ENCODE measurements at places on chromosomes 3 and 15.

- no peak for DNase-seq
These were observed 197.7 kb downstream of the FNDC3B start for GRCh38 chr3:172236771-172237742.

DNA sequence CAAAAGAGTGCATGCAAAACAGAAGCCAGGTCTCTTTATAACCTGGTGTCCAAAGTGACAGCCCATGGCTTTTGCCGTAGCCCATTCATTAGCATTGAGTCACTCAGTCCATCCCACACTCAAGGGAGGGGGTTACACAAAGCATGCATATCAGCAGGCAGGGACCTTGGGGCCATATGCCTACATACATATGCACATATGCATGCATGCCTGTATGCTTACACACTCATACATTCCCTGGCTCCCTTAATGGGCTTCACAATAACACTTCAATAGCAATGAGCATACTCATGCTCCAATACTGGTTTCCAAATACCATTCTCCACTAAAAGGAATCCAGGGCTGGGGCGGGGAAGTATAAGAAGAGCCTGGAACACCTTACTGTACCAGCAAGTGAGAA lies 22.0 kb downstream of the TRPM1 start:
- no peak for DNase-seq

DNA sequence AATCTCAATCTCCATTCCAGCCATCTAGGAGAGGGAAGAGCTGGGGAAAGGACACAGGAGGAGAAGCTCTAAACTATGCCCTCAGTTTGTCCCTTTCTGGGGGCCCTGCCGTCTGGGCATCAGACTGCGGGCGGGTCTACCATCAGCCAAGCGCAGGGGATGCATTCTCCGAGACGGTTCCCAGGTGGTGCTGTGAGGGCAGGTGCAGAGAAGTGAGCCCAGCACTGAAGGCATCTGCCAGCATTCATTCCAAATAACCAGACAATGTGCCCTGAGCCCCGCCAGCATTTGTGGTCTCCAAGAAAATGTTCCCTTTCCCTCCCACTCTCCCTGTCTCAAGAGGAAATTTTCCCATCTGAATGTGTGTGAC lies 265.7 kb downstream of the XXYLT1 start:
- no peak for DNase-seq

GRCh38 chr3:139578783-139579182 lies 39.2 kb upstream of the RBP1 start:
- DNase-seq, result no peak

DNA sequence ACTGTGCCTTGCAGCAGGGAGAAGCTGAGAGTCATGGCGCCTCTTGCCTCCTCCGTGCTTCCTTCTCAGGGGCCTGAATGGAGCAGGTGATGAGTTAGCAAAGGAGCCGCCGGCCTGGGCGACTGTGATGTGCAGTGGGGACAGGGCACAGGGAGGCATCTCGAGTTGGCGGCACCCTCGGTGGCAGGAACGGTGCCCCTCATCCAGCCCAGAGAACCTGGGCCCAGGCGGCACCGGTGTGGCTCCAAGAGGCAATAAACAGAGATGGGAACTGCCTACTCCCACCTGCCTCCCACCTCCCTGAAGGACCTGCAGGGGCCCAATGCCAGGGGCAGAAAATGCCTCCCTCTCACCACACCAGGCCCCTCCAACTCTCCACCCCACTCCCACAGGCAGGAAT lies 6.2 kb downstream of the SLC41A3 start:
- DNase-seq, result no peak

GRCh38 chr3:120850381-120851295 lies 57.4 kb upstream of the STXBP5L start:
- DNase-seq, result no peak

- DNase-seq, result no peak
These were observed 604.0 kb downstream of the PYDC2 start for GRCh38 chr3:192064959-192065358.

DNA sequence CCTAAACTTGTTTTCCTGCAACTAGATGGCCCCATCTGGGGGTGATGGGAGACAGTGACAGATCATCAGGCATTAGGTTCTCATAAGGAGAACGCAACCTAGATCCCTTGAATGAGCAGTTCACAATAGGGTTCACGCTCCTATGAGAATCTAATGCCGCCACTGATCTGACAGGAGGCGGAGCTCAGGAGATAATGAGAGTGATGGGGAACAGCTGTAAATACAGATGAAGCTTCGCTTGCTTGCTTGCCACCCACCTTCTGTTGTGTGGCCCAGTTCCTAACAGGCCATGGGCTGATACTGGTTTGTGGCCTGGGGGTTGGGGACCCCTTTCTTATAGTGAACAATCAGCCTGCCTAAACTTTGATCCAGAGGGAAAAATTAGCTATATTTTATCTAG lies 15.2 kb upstream of the C3orf49 start:
- DNase-seq, result no peak

GRCh38 chr3:64056606-64057180 lies 33.4 kb upstream of the PSMD6 start:
- no peak for DNase-seq

DNA sequence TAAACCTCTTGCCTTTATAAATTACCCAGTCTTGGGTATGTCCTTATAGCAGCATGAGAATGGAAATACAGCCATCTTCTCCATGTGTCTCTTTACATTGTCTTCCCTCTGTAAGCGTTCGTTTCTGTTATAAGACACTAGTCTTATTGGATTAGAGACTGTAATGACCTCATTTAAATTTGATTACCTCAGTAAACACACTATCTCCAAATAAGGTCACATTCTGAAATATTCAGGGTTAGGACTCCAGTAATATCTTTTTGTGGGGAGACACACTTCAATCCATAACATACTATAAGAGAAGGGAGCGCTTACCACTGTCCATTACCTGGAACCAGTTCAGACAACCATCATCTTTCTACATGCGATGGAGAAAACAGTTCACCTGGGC lies 34.3 kb upstream of the CD47 start:
- DNase-seq, result no peak

- DNase-seq, result no peak
These were observed 33.3 kb downstream of the PLD1 start for GRCh38 chr3:171776839-171777583.

DNA sequence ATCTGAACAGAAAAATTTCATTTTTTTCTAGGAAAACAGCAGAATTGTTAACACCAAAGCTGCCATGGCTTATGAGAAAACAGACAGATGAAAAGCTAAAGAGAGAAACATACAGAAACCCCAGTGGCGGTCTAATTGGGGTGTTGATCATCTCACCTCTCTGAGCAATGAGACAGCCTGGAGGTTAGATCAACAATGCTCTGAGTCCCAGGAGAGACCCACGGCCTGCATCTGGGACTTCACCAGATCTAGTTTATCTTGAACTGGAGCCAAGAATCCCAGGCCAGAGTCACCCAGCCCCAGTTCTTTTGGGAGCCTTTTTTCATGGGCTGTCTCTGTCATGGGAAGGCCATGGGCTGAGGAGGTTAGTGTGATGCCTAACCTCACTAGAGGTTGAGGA lies 3.5 kb upstream of the GALNT15 start:
- no peak for DNase-seq

- no peak for DNase-seq
These were observed 116.7 kb downstream of the DLG1 start for GRCh38 chr3:197181741-197182140.

DNA sequence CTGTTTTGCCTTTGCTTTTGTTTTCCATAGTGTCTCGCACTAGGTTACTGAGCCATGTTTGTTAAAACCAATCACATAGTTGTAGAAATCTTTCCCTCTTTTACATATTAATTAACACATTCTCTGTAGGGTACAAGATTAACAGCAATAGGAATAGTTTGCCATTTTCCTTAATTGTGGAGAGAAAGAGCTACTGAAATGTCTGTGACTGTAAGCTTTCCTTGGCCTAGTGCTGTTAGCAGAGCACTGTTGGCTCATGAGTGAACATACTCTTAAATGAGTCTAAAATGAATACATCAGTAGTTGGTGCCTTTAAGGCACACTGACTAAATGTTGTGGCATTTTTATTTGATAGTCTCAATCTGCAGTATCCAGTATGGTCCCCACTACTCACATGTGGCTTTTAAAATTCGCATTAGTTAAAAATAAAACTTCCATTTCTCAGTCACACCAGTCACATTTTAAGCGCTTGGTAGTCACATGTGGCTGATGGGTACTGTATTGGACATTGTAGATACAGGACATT lies 28.2 kb downstream of the CHD2 start:
- DNase-seq, result no peak

DNA sequence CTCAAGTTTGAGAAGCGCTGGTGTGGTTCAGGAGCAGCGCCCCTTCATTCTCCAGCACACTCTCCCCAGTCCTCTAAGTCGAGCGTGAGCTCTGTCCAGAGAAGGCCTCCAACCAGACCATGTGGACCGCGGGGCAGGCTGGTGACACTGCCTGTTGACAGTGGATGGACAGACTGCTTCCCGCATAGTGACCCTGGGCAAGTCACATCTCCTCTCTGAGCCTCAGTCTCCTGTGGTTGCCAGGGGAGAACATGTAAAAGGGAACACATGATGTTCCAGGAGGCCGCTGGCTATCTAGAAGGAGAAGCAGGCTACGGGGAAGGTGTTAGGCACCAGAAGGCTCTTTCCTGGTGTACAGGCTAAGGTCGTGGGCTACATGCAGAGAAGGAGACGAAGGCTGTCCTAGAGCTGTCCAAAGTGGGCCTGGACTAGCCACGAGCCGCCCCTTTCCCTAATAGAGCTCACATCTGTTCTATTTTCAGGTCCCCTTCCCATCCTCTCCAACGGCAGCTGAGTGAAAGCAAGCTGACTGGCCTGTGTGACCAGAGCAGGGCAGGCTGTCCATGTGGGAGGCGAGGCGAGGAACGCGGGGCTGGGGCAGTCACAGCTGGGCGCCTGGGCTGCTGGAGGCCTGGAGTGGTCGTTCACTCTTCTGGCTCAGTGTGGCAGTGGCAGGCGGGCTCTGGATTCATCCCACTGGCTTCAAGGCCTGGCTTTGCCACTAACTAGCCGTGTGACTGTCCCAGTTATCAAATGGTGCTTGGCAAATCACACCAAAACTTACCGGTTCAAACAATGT lies 11.1 kb downstream of the ISG20 start:
- no peak for DNase-seq

DNA sequence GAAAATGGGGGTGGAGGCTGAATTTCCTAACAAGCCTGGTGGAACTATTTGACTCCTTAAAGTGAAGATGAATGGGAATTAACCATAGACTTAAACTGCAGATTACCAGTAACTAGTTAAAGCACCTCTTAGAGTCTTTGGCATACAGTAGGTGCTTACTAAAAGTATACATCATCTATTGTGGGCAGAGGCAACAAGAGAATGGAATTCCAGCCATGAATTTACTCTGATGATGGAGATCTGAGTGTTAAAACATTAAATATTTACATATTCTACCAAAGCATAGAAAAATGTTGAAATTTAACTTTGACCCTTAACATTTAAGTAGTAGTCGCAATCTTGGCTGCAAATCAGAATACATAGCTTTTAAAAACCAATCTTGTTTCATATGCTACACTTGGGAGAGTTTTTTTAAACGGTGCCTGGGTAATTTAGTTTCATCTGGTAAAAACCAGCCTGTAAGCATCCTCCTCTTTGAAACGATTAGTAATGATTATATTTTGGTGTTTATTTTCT lies 5.2 kb downstream of the UBA5 start:
- DNase-seq, result no peak

- DNase-seq, result no peak
These were observed 101.9 kb downstream of the SOX14 start for GRCh38 chr3:137866001-137866400.

DNA sequence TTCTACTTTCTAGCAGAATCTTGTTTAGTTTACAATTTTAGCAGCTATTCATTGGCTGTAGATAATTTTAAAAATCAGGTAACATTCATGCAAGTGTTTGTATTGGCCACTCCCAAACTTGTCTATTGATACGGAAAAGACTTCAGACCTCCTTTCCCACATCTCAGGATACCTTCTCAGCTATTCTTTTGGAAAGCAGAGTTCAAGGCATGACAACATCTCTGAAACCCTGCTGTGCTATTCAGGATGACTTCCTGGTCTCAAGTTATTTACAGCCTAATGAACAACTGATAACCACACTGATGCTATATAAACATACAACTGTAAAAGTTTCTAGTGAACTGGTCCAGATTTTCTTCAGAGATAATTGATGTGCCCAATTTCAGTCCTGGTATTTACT lies 55.8 kb downstream of the DZIP3 start:
- DNase-seq, result no peak

- DNase-seq, result no peak
These were observed 16.2 kb upstream of the ITGA11 start for GRCh38 chr15:68447976-68448755.

DNA sequence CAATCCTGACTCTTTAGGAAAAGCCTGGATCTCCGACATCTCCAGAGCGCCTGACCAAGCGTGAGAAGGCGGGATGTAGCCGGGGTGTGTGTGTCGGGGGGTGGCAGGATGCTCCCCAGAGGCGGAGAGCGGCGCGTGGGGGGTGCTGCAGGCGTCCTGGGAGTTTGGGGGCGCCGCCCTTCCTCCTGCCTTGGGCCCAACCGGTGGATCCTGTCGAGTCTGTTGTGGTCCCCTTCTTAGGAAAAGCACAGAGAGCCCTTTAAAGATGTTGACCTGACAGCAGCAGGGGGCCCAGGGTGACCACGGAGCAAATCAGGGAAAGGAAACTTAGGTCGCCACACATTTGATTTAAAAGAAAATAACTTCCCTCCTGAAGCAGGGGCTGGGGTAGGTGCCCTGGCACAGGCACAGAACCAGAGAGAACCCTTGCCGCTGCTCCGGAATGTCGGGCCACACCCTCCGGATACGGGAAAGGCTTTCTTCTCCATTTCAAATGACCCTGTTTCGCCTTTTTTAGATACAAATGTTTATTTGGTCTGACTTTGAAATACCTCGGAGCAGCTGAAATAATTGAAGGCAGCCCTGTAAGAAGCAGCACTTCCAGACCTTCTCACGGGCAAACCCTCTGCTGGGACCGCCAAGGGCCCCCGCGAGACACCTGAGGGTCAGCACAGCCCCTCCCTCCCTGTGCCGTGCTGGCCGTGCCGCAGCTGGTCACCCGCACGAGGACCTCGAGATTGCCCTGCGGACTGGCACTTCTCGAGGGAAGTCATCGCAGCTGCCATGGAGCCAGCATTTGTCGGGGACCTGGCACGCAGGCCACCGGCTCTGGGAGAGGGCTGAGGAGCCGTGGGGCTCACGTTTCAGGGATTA lies 102.9 kb upstream of the KLF13 start:
- DNase-seq, result no peak

GRCh38 chr3:172646439-172647015 lies 64.3 kb downstream of the NCEH1 start:
- DNase-seq, result no peak

DNA sequence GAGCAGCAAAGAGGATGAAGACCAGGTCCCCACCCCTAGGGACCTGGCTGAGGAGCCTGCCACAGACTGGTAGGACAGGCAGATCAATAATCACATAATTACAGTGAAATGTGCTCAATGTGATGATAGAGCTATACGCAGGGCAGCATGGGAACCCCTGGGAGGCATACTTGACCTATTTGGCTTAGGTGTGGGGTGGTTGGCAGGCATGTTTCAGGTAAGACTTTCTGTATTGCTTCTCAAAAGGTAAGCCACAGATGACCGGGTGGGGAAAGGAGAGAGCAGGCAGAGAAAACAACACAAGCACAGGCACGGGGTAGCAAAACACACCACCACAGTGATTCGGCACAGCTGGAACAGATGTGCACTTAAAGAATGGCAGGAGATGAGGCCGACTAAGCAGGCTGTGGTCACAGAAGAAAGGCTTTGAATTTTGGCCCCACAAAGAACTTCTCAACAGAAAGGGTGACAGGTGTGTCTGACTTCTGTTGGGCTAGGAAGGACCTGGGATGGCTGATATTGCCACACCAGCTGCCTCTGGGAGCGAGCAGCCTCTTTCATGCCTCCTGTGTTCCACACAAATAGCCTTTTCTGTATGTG lies 64.1 kb downstream of the ABCC5 start:
- no peak for DNase-seq

- no peak for DNase-seq
These were observed 30.4 kb downstream of the ATG3 start for GRCh38 chr3:112531358-112531781.

All from stimulated activated CD8-positive, alpha-beta memory T cell treated with anti-CD3 and anti-CD28 coated beads, Interleukin-15, amount 100 ng/mL, for 24 hours (primary cell).